Heart left ventricle (tissue), 16 donors: ENCODE measurements at places on chromosomes 12 and 14.

DNA sequence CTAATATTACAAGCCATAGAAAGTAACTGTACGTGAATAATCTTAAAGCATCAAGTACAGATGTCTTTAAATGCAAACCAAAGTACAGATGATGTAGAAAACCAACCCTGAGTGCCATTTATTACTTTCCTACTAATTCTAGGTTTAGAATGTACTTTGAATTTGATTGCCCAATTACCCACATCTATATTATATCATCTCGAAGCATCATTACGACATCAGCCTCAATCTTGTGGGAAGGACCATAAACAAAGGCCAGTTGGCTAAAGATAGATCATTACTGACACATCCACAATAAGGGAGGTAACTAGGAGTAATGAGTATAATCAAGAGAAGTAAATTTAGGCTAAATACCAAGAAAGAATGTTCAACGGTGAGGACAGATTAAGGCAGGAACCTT lies 478.9 kb downstream of the BCAT1 start:
- DNase-seq: no peak

DNA sequence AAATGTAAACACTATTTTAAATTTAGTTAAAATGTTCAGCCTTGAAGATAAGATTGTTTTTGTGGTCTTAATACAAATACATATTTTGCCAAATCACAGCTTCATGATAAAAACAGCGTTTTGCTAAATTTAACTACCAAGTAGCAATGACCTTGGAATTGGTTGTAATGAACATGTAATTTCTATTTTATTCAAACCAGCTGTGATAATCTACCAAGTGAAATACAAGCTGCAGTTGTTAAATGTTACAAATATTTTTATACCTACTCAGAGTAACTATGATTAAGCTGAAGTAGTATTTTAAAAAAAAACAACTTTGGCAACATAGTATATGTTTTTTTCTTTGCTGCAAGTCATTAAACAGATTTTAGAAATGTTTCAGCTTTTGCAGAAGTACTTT lies 96.2 kb downstream of the CPSF2 start:
- DNase-seq: no peak

- no peak for DNase-seq
Observed at GRCh38 chr12:104911942-104912341, 46.1 kb downstream of the SLC41A2 start.

DNA sequence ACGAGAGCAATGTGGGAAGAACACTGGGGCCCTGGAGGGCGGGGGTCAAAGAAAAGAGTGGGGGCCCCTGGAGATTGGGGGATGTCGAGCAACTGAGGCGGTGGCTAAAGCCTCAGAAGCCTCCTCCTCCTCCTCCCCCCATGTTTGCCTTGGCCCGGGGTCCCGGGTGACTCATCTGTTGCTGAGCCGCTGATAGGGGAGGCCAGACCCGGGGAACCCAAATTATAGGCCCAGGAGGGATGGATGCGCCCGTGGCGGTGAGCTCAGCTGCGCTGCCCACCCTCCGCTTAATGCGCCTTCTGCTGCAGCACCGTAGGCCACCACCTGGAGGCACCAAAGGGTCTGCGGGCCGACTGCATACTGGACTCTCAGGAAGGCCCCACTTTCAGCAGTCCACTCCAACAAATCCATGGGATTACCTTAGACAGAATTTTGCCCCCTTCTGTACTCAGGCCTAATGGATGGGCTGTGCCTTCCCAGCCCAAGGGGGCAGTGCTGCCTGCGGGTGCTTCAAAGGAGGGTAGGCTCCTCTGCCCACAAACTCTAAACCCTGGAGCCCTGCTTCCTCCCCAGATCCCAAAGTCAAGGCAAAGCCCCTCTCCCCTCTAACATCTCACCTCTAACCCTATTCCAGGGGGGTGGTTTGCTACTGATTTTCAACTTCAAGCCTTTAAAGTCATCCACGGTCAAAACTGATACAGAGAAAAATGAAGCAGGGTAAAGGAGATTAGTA lies 2.6 kb upstream of the WNT10B start:
- no peak for DNase-seq

DNA sequence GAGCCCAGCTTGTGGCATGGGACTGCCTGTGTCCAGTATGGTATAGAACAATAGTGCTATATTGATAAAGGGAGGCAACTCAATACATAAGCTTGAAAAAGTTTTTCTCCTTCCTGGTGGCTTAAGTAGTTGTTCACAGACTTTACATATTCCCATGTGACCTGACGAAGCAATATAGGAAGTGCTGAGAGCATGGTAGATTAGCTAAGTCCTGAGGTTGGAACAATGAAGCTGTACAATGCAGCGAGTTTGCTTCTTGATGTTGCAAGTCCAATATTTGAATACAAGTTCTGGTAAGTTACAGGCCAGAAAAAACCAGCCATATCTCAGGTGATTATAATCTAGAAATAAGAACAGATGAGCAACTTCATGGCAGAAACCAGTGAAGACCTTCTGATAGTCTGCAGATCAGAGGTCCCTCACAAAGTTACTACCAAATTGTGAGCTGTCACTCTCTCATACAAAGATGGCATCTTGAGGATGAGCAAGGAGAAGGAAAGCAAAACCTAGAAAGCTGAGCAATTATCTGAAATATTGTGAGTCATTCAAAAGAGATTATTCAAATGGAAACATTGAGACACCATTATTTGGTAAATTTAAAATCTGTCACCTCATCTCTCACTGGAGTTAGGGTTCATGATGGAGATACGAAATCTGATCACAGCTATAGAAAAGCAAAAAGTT lies 72.9 kb upstream of the BTG1 start:
- DNase-seq: no peak

DNA sequence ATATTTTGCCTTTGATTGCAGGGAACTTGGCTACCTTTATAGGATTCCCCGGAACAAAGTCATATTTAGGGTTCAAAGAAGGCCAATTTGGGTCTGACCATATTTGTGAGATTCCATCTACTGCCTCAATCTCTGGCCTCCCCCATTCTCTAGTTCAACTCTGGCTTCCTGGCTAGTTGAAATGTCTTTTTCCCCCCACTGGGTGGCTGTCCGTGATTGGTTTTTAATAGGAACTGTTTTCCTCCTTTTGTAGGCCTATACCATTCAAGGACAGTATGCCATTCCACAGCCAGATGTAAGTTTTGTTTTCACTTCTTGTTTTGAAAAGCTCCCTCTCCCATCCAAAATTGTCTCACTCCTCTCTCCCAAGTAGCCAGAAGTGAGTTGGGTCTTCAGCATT lies 13.8 kb downstream of the PCBP2 start:
- DNase-seq: no peak

DNA sequence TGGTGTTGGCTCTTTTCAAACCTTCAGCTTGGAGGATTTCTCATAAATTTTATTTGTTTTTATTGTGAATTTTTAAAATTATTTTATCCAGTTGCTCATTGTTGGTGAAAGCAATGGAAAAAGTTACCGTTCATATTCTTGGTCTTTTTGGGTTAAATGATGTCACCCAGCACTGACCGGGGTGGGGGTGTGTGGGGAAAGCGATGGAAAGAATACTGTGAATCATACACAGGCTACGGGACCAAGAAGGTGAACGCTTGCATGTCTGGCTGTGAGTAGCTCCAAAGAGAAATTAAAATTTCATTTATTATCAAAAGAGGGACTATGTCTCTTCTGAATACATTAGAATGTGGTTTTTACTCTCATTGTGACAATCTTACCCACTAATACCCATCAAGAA lies 430.1 kb downstream of the AEBP2 start:
- DNase-seq: no peak

GRCh38 chr12:3255057-3255456 lies 177.9 kb downstream of the TSPAN9 start:
- DNase-seq: no peak
